ENCODE measurements at places on chromosomes 4 and X. TPM values are rescaled to one million over a fixed set of nuclear protein-coding genes. Genes with fewer than 3 reads are reported as not detected.

The KIF4A gene
- 0.38 TPM for polyA plus RNA-seq

The NSUN7 gene
- polyA plus RNA-seq = 0.75 TPM

The MEPE gene
- polyA plus RNA-seq = not detected

The PCDH10 gene
- 5.0 TPM for polyA plus RNA-seq

The BEX1 gene
- 0.36 TPM for polyA plus RNA-seq

The PF4V1 gene
- not detected for polyA plus RNA-seq

The TMPRSS11D gene
- polyA plus RNA-seq = 0.13 TPM

The FRG1 gene
- polyA plus RNA-seq = 51.7 TPM

The CDKL5 gene
- polyA plus RNA-seq = 1.1 TPM

The MSMO1 gene
- polyA plus RNA-seq = 14.8 TPM

The GABRG1 gene
- polyA plus RNA-seq = not detected

The JCHAIN gene
- 23.3 TPM for polyA plus RNA-seq

The EFNB1 gene
- polyA plus RNA-seq = 5.6 TPM

The SPANXD gene
- polyA plus RNA-seq = not detected

The ADGRG4 gene
- polyA plus RNA-seq = not detected

The SLC38A5 gene
- polyA plus RNA-seq = 6.0 TPM

The CCNQ gene
- polyA plus RNA-seq = 28.8 TPM

All from aorta (tissue), 5 donors.